ENCODE measurements at places on chromosomes 6 and 20.

DNA sequence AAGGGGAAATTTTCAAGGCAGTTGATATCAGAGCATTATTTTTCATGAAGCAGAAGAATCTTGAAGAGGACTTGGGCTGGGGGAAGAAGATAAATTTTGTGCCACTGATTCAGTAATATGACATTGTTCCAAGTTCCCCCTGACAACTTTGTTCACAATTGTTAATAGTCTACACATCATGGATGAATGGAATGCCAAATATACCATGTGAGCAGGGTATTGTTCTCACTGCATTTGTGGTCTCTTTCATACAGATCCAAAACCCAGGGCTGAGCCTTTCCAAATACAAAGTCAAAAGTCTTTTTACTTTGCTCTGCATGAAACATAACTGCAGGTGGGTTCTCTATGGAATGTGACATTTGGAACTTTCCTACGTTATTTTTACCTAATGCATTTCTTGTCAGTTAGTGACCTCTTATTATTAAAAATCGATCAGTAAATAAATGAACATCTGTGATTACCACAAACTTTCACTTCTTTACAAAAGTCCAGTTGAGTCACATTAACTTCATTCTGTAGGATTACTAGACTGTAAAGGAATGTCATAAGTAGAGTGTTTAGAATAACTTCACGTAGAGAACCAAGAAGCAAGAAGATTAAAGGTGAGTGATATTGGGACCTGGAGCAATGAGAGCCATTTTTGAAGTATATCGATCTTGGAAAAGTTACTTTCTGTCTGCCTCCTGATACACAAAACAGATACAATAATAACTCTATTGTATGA is 100.9 kb downstream of the RCAN2 start:
- DNase-seq = no peak

DNA sequence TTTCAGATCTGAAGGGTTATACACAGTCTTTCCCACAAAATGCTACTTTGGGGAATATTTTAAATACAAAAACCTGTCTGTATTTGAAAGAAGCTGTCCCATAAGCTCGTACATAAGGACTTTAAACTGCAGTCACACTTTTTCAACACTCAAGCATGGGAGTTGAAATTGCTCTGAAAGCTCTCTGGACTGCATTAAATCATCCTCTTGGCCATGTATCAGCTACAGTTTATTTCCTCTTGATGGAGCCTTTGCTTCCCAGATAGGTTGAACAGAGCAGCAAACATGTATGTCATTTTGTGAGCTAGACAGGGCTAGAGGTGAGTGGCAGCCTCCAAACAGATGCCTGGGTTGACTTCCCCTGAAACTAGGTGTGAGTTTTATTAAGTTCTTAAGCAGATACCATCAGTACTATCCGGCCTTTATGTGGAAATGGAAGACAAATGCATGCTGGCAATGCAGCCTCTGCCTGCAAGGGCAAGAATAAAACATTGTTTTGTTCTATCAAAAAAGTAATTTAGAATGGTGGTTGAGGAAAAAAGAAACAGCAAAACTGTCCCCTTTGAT is 105.9 kb upstream of the ENPP5 start:
- DNase-seq = no peak

DNA sequence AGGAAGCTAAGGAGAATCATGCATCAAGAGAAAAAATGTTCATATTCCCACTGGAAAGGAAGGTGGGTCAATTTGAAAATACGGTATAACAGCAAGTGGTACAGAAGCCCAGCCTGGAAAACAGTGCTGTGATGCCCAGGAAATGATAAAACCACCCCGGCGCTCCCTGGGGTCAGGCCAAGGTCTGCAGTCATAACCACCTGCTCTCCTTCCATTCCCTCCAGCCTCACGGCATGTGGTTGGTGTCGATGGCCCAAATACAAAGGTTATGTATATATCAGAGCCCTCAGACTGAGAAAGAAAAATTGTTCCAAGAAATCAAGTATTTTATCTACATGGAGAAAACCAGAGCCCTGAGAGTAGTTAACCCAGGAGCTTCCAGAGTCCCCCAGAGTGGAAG is 208.1 kb upstream of the CDYL start:
- DNase-seq = no peak

GRCh38 chr20:42082611-42083010 is 464.4 kb upstream of the CHD6 start:
- DNase-seq = no peak

DNA sequence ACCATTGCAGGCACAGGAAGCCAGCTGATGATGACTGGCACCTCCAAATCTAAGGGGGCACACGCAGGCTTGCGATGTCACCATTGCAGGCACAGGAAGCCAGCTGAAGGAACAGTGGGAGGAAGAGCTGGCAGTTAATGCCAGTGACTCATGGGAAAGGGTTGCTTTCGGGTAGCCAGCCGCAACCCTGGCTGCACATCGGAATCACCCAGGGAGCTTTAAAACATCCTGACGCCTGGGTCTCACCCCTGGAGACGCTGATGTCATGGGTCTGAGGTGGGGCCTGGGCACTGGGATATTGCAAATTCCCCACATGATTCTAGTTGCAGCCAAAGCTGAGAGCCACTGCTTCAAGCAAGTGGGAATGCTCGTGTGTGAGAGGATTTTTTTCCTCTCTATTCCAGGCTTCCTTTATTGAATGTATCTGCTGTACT is 16.1 kb upstream of the CCN6 start:
- peak; percentile 94 for DNase-seq

DNA sequence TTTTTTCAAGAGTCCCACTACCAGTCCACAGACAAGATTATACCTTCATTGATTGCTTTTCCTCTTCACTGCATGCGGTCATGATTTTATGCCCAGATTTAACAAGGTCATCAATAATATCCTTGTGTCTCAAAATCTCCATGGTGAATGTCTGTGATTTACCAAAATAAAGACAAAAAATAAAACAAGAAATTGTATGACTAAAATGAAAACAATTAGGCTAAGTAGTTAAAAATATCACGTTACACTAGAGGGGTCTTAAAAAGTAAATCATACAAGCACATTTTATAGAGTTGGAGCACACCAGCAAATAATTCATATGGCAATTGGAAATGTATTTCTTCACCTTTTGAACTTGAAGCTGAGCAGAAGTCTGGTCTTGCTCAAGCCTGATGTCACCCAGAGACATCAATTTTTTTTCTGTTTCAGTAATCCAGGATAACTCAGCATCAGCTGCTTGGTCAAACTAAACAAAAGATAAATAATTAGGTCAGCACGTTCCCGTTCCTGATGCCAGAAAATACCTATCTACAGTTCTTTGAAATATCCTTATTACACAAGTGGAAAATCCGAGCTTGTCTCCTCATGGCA is 125.4 kb downstream of the DST start:
- DNase-seq = peak; percentile 13

GRCh38 chr20:7144464-7144863 is 377.0 kb downstream of the BMP2 start:
- DNase-seq = no peak

GRCh38 chr20:56909918-56910714 is 281.0 kb downstream of the TFAP2C start:
- DNase-seq = no peak

DNA sequence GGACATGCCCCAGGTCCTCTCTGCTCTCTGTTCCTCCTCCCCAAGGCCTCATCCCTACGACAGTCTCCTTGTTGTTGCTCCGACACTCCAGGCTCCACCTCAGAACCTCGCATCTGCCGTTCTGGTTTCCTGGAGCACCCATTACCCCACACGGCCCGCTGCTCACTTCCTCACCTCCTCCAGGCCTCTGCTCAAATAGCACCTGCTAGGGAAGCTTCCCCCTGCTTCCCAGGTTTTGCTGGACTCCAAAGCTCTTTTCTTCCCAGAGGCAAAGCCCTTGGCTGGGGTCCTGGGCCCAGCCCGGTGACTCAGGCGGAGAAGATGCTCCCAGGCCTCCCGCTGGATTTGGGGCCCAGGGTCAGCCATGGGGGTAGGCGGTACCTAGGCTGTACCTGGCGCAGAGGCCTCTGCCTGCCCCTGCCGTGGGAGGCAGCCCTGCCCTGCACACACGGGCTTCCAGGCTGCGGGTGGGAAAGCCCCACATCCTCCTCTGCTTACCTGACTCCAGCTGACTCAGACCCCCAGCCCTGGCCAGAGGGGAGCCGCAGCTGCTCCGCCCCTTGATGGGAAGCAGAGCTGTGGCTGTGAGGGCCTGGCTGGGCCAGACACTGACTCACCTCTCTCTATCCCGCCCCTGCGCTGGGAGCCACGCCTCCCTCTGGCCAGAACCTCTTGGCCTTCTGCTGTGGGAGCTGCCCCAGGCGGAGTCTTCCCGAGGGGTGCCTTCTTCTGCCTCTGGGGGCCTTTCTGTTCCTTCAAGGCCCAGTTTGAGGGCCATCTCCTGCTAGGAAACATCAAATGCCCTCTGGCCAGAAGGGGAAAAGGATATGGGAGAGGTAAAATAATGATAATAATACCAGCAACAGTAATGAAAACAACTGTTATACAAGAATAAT is 130.5 kb downstream of the CEBPB start:
- DNase-seq = peak; percentile 97

- no peak for DNase-seq
Measured at GRCh38 chr20:54127855-54128574, 45.8 kb downstream of the CYP24A1 start.

DNA sequence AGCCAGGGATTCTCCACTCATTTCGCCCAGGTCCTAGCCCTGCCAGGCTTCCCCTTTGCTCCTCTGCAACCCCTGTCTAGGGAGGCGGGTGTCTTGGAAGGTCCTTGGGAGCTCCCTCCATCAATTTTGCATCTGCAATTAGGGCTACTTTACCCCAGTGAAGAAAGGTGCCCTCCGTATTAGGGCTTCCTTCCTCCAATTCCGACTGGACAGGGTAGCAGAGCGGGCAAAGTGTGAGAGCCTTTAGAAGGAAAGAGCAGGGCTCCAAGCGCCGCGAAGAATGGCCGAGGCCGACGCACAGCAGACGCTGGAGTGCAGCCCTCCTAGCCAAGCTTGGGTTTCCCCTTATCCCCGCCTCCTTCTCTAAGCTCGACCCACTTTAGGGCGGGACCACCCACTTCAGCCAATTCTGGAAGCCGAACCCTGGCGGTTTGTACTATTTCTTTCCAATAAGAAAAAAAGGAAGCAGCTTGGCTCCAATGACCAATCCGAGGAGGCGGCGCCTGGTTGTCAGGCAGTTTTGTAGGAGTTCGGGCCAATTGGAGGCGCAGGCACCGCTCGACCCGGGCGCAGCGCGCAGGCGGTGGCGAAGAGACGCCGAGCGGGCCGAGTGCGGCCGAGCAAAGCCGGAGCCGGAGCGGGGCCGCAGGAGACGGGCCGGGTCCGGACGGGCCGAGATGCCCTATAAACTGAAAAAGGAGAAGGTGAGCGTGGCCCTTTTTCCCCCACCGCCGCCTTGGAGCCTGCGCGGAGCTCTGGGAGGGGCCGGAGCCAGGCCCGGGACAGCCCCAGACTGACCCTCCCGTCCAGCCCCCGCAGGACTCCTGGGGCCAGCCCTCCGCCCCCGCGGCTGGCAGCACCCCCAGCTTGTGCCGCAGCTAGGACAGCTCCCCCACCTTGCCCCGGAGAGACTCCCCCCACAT is at the start of gene PPP2R5D:
TSS of gene PPP2R5D (plus strand) at position 570 of the 923 bp plus-strand sequence. CDS start at position 678, 108 bp downstream.
- DNase-seq = peak; percentile 97

- DNase-seq = no peak
Measured at GRCh38 chr6:108120311-108120710, 45.5 kb upstream of the NR2E1 start.

GRCh38 chr6:90088009-90088408 is 193.7 kb downstream of the GJA10 start:
- peak; percentile 54 for DNase-seq

DNA sequence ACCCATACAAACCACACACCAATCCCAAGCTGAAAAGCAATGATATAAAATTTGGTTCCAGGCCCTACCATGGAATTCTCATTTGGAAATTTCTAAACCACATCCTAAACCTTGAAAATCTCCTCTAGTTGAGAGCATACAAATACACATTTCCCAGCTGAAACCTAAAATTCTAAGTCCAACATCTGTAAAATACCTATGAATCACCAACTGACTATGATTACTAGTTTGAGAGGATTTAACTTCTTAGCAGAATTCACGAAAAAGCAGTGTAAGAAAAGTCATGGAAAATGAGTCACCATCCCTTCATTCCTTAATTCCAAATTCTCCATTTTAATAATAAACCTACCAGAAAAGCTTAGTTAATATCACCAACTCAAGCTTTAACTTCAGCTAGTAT is 15.4 kb downstream of the RANBP9 start:
- DNase-seq = peak; percentile 61

GRCh38 chr20:16692442-16692841 is 37.4 kb upstream of the SNRPB2 start:
- no peak for DNase-seq

GRCh38 chr6:52390361-52390727 is 28.4 kb downstream of the PAQR8 start:
- DNase-seq = peak; percentile 29

- no peak for DNase-seq
Measured at GRCh38 chr6:167113047-167113754, 9.7 kb upstream of the CCR6 start.

DNA sequence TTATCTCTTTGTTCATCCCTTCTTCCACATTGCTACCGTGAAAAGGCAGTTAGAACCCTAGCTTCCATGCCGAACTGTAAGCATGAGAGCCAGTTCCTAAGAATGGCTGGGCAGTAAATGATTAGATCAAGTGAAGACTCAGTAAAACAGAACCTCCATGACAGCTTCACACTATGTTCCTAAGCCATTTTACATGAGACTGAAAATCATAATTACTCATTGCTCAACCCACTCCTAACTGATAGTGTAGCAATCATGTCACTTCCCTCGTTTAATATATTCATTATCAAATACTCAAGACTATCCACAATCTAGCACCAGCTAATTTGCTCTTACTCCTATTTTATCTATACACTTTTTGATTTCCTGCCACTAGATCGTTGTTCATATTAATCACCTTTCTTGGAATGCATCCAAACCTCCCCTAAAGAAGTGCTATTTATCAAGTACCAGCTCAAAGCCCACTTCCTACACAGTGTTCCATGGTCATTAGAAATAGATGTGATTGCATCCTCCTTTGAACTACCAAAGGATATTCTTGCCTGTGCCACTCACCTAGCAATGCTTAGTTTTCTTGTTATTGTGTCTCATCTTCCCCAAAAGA is 6.0 kb downstream of the TMEM30A start:
- no peak for DNase-seq

- DNase-seq = no peak
Measured at GRCh38 chr6:27553123-27553904, 80.4 kb upstream of the ZNF184 start.

DNA sequence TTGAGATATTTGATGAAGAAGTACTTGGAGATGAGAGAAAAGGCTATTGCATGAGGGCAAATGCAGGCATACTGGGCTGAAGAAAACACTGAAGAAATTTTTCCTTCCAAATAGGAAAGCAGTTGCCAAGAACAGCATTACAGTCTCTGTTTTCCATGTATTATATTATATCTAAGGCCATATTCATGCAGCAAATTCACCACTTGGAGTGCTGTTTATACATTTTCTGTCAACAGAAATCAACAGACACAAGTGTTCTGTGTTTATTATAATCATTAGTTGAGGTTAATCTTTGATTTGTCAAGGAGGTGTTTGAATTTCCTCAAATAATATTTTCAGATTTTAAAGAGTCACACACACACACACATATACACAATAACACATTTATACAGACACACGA is 268.8 kb upstream of the PLCB4 start:
- no peak for DNase-seq
